ENCODE measurements at places on chromosomes 4 and X. TPM values are rescaled to one million over a fixed set of nuclear protein-coding genes. Genes with fewer than 3 reads are reported as not detected.

The PFKFB1 gene
- total RNA-seq, result 0.38 TPM

The AFF2 gene
- total RNA-seq, result not detected

The UGT2A1 gene
- not detected for total RNA-seq

The INTS12 gene
- total RNA-seq, result 24.2 TPM

The GLRB gene
- not detected for total RNA-seq

The CFAP299 gene
- total RNA-seq, result not detected

DNA sequence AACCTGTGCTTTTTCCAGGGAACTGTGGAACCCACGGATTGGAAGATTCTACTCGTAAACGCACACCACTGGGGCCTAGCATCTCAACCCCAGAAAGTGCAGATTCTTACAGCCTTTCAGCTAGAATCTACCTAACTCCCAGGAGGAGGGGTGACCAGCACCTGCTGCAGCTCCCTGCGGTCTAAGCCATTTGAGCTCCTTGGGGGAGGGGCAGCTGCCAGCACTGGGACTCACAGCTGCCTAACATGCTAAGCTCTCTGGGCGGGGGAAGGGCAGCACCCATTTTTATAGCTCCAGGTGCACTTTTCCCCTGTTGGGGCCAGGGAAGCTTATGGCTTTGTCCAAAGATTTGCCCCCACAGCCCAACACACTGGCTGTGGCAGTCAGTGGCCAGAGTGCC is 595.7 kb upstream of the EPHA5 start:
- H3K27ac ChIP-seq, result no peak overlapping the region
- H3K4me3 ChIP-seq, result no peak overlapping the region
- DNase-seq, result no peak
- H3K36me3 ChIP-seq, result no peaks in the 10 kb centered on the region
- no peaks in the 10 kb centered on the region for H3K4me1 ChIP-seq

GRCh38 chr4:7418131-7418943 is 16.4 kb downstream of the PSAPL1 start:
- no peaks in the 10 kb centered on the region for H3K4me1 ChIP-seq
- no peak overlapping the region for H3K4me3 ChIP-seq
- H3K27me3 ChIP-seq, result no peaks in the 10 kb centered on the region
- no peaks in the 10 kb centered on the region for H3K36me3 ChIP-seq
- DNase-seq, result no peak

- H3K4me1 ChIP-seq, result no peaks in the 10 kb centered on the region
- no peaks in the 10 kb centered on the region for H3K27me3 ChIP-seq
- DNase-seq, result no peak
- H3K27ac ChIP-seq, result no peak overlapping the region
- H3K36me3 ChIP-seq, result no peaks in the 10 kb centered on the region
Observed at GRCh38 chr4:108901291-108901690, 138.4 kb upstream of the ETNPPL start.

DNA sequence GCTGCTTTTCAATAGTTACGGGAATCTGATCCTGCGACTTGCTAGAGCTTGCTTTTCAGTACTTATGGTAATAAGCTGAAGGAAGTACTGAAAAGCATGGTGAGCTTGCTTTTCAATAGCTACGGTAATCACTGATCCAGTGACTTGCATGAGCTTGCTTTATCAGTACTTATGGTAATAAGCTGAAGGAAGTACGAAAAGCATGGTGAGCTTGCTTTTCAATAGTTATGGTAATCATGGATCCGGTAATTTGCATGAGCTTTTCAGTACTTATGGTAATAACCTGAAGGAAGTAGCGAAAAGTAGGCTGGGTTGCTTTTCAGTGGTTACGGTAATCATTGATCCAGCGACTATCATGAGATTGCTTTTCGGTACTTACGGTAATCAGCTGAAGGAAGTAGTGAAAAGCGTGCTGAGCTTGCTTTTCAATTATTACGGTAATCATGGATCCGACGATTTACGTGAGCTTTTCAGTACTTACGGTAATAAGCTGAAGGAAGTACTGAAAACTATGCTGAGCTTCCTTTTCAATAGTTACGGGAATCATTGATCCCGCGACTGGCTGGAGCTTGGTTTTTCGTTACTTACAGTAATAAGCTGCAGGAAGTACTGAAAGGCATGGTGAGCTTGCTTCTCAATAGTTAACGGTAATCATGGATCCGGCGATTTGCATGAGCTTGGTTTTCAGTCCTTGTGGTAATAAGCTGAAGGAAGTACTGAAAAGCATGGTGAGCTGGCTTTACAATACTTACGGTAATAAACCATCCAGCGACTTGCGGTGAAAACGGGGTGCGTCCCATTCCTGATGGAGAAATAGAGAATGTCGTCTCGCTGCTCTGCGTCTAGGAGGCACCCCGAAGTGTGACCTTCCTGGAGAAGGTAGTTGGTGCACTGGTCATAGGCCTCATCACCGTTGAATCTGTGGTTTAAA is 6.5 kb downstream of the CRLF2 start:
- no peaks in the 10 kb centered on the region for H3K36me3 ChIP-seq
- H3K4me1 ChIP-seq, result peaks cover 7% of the 10 kb centered on the region
- no peak for DNase-seq
- H3K27ac ChIP-seq, result no peak overlapping the region

DNA sequence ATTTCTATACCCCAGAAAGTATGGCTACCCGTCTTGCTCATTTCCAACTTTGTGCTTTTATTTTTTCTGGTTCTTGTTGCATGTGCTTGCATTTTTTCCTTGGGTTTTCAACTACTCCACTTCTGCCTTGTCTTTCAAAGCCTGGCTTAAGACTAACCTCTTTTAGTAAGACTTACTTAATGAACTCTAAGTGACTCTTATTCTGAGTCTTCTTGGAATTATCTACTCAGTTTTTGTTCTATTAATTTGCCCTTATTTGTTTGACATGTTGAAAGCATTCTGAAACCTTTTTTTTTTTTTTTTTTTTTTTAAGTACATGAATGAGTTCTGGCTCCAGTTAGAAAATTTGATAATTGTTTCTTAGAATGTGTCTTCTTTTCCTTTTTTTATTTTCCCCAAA is 74.8 kb downstream of the SLIT2 start:
- no peaks in the 10 kb centered on the region for H3K27me3 ChIP-seq
- no peaks in the 10 kb centered on the region for H3K36me3 ChIP-seq
- no peaks in the 10 kb centered on the region for H3K4me1 ChIP-seq
- no peak for DNase-seq

DNA sequence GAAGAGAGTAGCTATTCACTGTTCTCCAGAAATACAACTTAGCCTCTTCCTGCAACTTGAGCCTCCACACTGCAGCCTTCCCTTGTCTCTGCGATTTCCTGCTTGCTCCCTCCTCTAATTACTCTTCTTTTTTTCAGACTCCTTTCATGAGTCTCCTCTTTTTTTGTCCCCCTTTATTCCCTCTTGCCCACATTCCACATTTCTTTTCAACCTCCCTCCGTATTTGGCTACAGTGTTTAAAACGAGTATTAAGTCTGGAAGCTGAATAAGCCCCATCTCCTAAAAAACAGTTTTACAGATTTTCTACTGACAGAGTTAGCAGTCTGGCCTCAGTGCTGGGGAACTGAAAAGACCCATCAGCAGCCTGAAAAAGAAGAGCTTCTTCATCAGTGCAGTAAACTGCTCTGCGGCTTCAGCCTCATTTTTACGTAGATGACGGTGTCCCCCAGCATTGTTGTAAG is 141.5 kb downstream of the TENM3 start:
- no peak overlapping the region for H3K27ac ChIP-seq
- no peaks in the 10 kb centered on the region for H3K4me1 ChIP-seq
- no peak overlapping the region for H3K4me3 ChIP-seq
- H3K27me3 ChIP-seq, result no peaks in the 10 kb centered on the region
- H3K36me3 ChIP-seq, result no peaks in the 10 kb centered on the region
- no peak for DNase-seq

- DNase-seq, result no peak
- no peaks in the 10 kb centered on the region for H3K4me1 ChIP-seq
- H3K27me3 ChIP-seq, result no peaks in the 10 kb centered on the region
Observed at GRCh38 chrX:154695911-154696675, 42.7 kb upstream of the CTAG2 start.
